Left cardiac atrium (tissue), 4 donors: ENCODE measurements at places on chromosomes 11 and 22.

DNA sequence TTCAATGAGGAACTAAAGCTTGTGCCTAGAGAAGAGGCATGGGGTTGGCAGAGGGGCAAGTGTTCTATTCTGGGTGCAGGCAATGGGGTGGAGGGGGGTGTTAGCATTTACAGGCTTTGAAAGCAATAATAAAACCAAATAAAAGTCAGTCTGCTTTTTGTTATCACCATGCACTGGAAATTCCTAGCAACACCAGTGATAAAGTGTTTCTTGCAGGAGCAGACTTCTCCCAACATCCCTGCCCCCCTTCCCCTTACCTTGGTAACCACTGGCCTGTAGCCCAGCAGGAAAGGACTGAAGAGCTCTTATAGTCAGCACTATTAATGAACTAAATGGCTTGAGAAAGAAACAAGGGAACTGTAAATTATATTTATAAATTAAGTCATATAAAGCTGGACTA lies 65.2 kb upstream of the SESN3 start:
- DNase-seq = peak; percentile 27

DNA sequence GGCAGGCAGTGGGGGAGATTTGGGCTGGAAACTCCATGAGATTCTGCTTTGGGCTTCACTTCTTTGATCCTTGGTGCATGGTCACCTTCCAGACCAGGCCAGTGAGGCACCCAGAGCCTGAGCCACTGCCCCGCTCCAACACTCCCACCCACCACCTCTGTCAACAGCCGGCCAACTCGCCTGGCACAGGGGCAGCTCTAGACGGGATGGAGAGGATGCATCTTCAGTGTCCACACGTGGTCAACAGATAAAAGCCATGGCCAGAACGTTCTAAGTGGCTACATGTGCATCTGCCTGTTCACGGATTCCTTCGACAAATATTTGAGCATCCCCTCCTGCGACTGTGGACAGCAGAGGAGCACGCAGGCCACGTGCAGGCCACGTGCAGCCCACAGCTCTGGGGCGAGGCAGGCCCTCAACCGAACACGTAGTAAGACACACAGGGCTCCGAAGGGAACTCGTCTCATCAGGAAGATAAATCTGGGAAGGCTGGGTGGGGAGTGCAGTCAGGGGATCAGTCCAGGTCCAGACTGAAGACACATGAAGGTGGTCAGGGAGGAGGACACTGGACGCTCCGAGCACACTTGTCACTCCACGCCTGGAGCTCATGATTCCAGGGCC lies 1.2 kb downstream of the LRRC56 start:
- DNase-seq = peak; percentile 16

DNA sequence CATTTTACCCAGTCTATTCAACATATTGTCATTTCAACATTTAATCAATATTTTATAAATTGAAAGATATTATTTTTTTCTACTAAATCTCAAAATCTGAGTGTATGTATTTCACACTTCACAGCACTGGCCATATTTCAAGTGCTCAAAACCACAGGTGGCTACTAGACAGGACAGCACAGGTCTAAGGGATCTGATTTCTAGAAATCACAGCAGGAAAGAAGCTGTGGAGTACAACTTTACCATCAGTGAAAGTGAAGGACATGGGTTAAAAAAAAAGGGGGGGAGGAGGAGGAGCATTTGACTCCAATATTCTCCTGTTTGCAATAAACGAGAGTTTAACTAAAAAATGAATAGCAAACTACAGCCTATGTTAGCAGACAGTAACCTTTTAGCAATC lies 4.5 kb downstream of the PRDM10 start:
- no peak for DNase-seq

DNA sequence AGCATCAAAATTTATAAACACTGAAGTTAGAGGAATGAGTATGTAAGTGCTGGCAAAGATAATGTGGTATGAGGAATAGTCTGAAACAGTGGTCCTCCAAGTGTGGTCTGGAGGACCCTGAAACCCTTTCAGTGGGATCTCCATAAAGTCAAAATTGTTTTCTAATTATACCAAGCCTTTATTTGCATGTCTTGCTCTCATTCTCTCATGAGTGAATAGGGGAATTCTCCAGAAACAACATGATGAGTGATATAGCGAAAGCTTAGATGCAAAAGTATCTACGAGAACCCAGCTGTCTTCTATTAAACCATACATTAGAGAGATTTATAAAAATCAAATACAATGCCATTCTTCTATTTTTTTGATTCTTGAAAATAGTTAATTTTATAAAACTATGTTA lies 145.0 kb upstream of the RAG2 start:
- no peak for DNase-seq

DNA sequence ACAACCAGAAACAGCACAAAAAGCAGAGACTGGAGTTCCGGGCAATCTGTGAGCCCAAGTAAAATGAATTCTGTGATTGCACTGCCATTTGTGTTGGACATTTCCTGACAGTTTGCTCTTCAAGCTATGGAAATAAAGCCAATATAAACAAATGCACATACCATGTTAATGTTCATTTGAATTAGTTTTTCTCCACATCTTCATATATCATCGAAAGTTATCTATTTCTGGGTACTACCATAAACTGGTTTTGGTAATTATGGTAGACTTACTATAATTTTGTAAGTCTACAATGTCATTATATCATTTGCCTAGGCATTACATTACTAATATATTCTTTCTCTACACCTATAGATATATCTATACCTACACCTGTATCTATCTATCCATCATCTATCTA lies at the start of gene OR5M11:
TSS of gene OR5M11 (minus strand) at position 101 of the 400 bp plus-strand sequence. CDS start at position 101, 0 bp downstream.
- DNase-seq = no peak

DNA sequence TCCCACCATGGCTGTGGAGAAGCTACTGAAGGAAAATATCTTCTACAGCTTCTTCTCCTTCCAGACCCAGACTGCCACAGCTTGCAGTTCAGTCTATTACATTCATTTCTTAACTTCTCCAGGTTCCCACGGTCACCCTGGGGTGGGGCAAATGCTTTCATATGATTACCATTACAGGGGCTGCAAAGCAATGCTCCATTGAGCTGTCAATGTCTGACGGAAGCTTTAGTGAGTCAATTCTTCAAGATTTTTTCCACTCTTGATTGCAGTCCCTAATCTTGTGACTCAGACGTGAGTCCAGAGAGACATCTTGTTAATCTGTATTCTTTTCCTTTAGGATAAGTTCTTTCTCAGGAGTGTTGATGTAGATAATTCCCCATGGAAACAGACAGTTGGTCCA lies 233.4 kb upstream of the DDI1 start:
- DNase-seq = peak; percentile 24

- DNase-seq = no peak
Observed at GRCh38 chr11:35169754-35170153, 30.8 kb downstream of the CD44 start.

DNA sequence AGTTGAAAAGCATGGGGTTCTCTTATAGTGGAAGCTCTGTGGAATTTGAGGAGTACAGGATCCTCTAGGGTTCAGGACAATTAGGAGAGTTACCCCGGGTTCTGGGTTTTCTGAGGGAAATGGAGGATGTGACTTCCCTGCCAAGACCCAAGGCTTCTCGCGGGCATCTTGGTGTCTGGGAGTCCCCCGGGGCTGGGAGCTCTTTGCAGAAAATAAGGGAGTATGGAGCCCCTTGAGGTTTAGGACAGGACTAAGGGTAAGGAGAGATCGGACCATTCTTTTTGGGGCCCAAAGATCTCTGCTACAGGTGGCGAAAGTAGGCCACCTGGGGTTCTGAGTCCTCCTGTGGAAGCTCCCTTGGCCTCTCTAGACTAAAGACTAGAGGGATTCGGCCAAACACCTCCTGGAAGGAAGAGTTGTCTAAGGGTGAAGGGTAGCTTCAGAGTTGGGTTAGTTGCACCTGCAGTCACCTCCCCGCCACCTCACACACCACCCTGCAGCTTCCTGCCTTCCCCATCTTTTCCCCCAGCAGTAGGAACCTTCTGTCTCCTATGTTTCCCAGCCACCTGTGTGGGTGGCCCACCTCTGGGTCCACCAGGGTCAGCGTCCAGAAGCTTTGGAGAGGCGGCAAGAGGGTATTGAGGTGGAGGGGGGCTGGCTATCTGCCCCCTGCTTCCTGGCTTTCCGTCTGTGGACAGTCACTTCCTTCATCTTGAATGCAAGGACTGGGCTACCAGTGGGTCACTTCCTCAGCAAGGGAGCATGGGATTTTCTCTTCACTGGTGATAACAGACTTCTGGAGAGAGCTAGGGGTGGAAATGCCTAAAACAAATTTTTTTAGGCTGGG lies 908 bp downstream of the LIMK2 start:
- no peak for DNase-seq

- DNase-seq = no peak
Observed at GRCh38 chr11:35143297-35144135, 4.5 kb downstream of the CD44 start.

DNA sequence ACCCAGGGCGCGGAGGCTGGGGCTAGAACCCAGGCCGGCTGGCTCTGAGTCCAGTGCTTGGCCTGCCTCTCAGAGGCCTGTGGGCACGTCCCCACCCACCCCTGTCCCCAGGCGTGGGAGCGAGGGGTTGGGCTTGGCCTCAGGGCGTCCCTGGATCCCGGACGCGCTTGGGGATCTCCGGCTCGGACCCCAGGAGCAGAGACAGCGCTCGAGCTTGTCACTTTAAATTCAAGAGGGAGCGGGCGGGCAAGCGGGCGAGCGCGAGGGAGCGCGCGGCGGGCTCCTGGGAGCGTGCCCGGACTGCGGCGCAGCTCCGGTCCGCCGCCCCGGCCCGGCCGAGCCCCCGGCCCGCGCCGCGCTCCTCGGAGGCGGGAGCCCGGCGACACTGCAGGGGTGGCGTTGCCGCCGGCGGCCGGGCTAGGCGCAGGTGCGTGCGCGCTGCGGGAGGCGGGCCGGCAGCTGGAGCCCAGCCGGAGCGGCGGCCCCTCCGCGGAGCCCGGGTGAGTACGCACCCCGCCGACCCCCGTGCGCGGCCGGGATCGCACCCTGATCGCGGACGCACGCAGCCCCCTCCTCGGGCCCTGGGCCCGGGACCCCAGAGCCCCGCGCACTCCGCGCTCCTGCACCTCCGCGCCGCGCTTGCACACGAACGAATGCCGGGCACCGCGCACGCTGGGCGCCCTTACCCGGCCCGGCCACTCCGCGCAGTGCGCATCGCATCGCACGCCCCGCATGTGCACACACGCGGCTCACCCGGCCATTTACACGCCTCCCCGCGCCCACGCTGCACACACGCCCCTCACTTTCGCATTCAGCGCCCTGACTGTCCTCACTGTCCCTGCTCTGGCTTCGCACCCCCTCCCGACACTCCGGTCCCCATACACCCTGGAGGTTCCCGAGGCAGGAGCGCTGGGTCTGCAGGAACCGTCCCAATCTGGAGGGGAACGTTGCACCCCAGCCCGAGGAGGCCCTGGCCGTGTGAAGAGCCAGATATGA lies at the start of gene SYT12:
TSS of gene SYT12 (plus strand) at position 174 of the 996 bp plus-strand sequence. CDS start 7,011 bp downstream, outside the sequence.
- no peak for DNase-seq

GRCh38 chr11:69651834-69652620 lies 11.1 kb downstream of the CCND1 start:
- DNase-seq = no peak

- no peak for DNase-seq
Observed at GRCh38 chr11:83544846-83545245, 258.7 kb upstream of the CCDC90B start.

GRCh38 chr11:44963948-44964347 lies 13.3 kb upstream of the TP53I11 start:
- DNase-seq = no peak

DNA sequence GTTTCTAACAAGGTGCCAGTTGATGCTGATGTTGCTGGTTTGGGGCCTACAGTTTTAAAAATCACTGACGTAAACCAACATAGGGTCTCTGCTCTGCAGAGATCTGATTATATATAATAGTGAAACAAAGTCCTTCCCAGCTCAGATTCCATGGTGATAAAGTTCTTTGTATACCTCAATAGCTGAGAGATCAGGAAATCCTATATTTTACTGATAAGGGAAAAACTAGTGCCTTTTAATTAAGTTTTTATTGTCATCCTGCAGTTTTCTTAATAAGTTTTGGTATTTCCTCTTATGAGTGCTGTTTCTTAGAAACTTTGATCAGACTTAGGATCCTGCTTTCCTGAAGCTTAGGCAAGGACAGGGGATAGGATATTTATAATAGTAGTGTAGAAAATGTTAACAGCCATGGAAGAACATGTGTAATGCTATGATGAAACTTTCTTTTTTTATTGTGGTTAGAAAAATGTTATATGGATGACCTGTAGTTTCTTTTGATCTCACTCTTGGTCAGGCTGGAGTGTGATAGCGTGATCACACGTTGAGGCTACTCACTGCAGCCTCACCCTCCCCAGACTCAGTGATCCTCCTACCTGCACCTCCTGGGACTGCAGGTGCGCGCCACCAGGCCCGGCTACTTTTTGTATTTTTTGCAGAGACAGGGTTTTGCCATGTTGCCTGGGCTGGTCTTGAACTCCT lies 14.1 kb downstream of the CAPRIN1 start:
- no peak for DNase-seq

- DNase-seq = no peak
Observed at GRCh38 chr11:17185938-17186337, 21.8 kb downstream of the PIK3C2A start.

GRCh38 chr11:33021937-33022336 lies 6.3 kb downstream of the DEPDC7 start:
- DNase-seq = no peak

- DNase-seq = no peak
Observed at GRCh38 chr22:22716136-22716665, 71.8 kb downstream of the GGTLC2 start.

DNA sequence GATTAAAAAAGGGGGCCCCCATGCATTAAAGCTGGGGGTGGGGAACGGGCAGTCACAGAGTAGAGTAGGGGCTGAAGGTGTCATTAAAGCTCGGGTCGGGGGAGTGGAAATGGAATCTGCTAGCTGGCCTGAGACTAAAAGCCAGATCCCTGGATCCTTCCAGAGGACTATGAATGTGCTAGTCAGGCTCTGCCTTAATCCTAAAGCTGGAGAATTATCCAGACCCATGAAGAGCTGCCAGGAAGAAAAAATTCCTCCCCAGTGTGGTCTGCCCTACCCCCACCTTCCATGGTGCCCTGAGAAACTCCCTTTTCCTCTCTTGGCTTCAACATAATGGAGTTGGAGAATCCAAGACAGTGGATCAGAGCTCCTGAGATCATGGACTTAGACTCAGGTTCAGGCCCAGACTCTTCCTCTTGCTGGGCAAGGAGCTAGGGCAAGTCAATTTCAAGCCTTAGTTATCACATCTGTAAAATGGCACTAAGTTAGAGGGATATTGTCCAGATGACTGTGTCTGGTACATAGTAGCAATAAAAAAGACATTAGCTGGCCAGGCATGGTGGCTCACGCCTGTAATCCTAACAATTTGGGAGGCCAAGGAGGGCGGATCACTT lies 24.0 kb upstream of the SMTN start:
- no peak for DNase-seq

DNA sequence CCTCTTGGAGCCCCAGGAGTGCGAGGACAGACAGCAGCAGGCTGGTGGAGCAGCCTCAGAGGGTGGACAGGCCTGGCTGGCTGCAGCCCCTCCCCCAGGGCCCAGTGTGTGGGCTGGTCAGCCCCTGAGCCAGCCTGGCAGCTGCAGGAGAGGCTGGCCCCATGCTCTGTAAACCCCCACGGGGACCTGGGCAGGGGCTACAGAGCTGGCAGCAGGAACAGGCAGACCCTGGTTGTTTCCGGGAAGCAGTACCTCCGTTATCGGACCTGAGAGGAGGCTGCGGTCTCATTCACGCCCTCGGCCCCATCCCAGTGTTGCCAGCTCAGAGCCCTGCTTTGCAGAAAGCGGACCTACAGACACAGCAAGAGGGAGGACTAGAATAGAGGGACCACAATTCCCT lies 38.5 kb upstream of the COMT start:
- DNase-seq = no peak
